Activated CD4-positive, alpha-beta T cell treated with anti-CD3 and anti-CD28 coated beads, Interleukin-2, amount 10 ng/mL, durations not matched to agents 24 days and 14 days (primary cell): ENCODE measurements at places on chromosomes 7 and 10. TPM values are rescaled to one million over a fixed set of nuclear protein-coding genes. Genes with fewer than 3 reads are reported as not detected.

GRCh38 chr7:20607216-20607615 lies 8.3 kb upstream of the ABCB5 start:
- H3K36me3 ChIP-seq: no peaks in the 10 kb centered on the region
- H3K4me3 ChIP-seq: no peak overlapping the region
- DNase-seq: no peak
- no peaks in the 10 kb centered on the region for H3K27me3 ChIP-seq

CCDC3 gene
- total RNA-seq: 0.07 and 0.09 TPM in 2 replicates

- no peaks in the 10 kb centered on the region for H3K4me1 ChIP-seq
- no peaks in the 10 kb centered on the region for H3K27me3 ChIP-seq
- no peaks in the 10 kb centered on the region for H3K36me3 ChIP-seq
- no peak overlapping the region for H3K4me3 ChIP-seq
- H3K27ac ChIP-seq: no peak overlapping the region
These were observed 802.2 kb upstream of the POM121L12 start for GRCh38 chr7:52233248-52233647.

- peaks cover 4% of the 10 kb centered on the region for H3K4me1 ChIP-seq
- H3K27me3 ChIP-seq: peaks cover 15% of the 10 kb centered on the region
- no peak overlapping the region for H3K27ac ChIP-seq
- no peaks in the 10 kb centered on the region for H3K36me3 ChIP-seq
These were observed 41.6 kb downstream of the MRPS33 start for GRCh38 chr7:140972876-140973829.

DNA sequence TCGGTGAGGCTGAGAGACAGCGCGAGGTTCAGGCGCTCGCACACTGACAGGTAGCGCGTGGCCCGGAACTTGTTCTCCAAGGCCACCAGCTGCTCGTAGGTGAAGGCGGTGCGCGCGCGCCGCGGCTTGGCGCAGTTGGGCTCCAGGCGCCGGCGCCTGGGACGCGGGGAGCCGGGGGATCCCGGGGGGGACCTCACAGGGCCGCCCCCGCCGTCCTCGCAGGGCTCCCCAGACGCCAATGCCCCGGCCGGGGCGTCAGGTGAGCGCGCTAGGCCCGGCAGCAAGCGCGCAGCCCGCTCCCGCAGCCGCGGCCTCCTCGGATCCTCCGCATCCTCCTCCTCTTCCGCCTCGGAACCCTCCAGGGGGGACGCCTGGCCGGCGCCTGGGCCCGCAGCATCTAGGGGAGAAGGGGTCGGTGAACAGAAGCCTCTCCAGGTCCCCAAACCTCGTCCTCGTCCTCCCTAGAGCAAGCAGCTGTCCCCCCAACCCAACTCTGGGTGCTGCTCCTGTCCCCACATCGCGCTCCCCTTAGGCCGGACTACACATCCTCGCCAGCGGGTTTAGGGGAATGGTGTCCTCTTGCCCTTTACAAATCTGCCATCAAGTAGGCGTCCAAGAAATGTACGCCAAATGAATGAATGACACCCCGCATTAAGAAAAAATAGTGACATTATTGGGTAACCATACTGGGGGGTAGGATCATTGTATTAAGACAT lies 1.9 kb downstream of the NKX1-2 start:
- no peak for DNase-seq
- H3K4me1 ChIP-seq: peaks cover 10% of the 10 kb centered on the region
- H3K27ac ChIP-seq: no peak overlapping the region
- H3K4me3 ChIP-seq: peak overlapping the region; percentile 39
- no peaks in the 10 kb centered on the region for H3K36me3 ChIP-seq

DNA sequence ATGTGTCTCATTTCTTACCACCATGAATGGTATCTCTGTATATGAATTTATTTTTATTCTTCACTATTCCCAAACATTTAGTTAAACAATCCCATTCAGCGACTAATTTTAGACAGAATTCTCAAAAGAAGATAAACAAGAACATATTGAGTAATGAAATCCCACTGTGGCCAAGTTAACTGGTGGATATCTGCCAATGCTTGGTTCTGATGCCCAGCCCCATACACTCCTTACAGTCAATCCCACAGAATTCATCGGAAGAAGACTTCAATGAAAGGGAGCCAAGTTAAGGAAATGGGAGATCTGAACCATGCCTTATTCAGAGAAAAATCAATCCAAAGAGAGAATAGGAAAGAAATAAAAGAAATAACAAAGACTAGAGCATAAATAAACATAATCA lies 518.0 kb downstream of the XPNPEP1 start:
- H3K36me3 ChIP-seq: no peaks in the 10 kb centered on the region
- no peaks in the 10 kb centered on the region for H3K4me1 ChIP-seq
- H3K27ac ChIP-seq: no peak overlapping the region

GRCh38 chr7:129950933-129951225 lies 1.9 kb downstream of the UBE2H start:
- peaks cover 2% of the 10 kb centered on the region for H3K27me3 ChIP-seq
- H3K27ac ChIP-seq: no peak overlapping the region
- H3K4me1 ChIP-seq: peaks cover 19% of the 10 kb centered on the region
- no peak overlapping the region for H3K4me3 ChIP-seq
- peaks cover 3% of the 10 kb centered on the region for H3K36me3 ChIP-seq
- no peak for DNase-seq

DNA sequence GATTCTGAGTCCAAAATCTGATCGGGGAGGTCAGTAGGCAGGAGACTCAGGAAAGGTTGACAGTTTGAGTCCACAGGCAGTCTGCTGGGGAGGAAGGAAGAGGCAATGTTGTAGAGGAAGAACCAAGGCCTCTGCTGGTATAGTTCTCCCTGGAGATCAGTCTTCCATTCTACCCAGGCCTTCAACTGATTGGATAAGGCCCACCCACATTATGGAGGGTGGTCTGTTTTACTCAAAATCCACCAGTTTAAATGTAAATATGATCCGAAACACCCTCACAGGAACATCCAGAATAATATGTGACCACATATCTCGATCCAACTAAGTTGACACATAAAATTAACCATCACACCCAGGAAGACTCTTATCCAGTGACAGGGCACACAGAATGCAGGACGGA lies 425.3 kb upstream of the ZMIZ1 start:
- no peak overlapping the region for H3K27ac ChIP-seq
- DNase-seq: no peak
- no peaks in the 10 kb centered on the region for H3K4me1 ChIP-seq

DNA sequence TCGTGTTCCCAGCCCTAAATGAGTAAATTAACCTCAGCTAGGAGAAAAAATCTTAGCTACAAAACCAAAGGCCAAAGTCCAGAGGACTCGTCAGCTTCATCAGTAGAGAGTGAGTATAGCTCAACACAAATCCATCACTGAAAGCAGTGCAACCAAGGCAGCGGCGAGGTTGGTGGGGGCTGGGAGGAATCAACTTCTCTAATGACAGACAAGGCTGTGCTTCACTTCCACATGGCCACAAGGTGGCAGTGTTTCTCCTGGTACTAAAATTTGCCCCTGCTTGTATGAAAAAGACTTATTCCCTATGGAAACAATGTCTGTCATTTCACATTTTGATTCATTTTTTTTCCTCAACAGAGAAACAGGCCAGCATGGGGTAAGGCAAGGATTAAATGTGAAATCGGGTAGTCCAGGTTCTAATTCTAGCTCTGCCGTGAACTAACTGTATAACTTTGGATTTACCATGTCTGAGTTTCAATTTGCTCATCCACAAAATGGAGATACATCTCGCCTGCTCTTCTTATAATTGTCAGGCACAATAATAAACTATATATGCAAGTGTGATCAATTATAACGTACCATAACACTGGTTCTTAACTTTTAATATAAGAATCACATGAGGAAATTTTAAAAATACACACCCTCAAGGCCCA lies 39.3 kb downstream of the FAS start:
- H3K4me3 ChIP-seq: no peak overlapping the region
- H3K36me3 ChIP-seq: peaks cover 6% of the 10 kb centered on the region
- peaks cover 33% of the 10 kb centered on the region for H3K4me1 ChIP-seq
- peak; percentile 90 for DNase-seq
- no peaks in the 10 kb centered on the region for H3K27me3 ChIP-seq
- H3K27ac ChIP-seq: no peak overlapping the region
